ENCODE measurements at places on chromosomes 5 and 9.

GRCh38 chr5:131147258-131147657, 17.8 kb downstream of the HINT1 start:
- DNase-seq, result no peak

- no peak for DNase-seq
Observed at GRCh38 chr5:91816681-91817080, 433.6 kb upstream of the ARRDC3 start.

DNA sequence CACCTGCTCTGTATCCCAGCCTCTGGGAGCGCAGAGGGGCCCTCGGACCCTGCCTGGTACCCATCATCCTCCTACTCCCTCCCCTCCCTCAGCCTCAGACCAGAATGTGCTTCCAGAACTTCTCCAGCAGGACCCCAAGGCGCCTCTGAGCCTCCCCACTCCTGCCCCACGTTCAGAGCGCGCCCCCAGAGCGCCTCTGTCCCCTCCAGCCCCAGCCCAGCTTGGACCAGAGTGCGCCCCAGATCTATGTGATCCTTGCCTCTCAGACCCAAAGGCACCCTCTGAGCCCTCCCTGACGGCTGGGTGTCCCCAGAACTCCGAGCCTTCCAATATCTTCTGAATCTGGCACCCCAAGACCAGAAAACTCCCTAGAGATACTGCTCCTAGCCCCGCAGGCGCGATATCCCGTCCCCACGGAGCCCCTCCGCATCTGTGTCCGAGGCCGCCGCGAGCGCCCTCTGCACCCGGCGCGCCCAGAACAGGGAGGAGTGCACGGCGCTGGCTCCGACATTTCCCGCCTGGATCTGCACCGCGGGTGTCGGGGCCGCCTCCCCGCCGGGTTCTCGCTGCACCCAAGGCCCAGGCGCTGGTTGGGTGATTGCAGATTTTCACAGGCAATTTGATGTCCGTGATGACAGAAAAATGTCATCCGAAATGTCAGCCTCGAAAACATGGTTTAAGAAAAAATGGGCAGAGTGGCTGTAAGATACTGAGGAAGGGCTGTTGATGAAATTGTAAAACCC, 522 bp downstream of the BHMT start:
- DNase-seq, result no peak

DNA sequence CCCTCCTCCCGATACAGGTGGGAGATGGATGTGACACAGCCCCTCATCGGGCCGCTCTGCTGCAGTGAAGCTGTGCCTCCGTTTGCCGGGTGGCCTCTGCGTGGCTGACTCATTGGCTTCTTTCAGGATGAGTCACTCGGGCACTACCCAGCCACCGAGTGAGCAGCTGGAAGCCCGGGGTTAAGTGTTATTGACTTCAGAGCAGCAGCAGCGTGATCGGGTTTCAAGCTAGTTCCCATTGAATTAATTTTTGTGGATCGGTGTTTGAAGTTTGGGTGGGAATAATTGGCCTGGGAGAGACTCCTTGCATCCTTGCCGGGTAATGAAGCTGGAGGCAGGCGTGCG, 266.4 kb upstream of the IRX4 start:
- DNase-seq, result no peak

GRCh38 chr5:9381464-9381863, 164.4 kb downstream of the SEMA5A start:
- DNase-seq, result no peak

DNA sequence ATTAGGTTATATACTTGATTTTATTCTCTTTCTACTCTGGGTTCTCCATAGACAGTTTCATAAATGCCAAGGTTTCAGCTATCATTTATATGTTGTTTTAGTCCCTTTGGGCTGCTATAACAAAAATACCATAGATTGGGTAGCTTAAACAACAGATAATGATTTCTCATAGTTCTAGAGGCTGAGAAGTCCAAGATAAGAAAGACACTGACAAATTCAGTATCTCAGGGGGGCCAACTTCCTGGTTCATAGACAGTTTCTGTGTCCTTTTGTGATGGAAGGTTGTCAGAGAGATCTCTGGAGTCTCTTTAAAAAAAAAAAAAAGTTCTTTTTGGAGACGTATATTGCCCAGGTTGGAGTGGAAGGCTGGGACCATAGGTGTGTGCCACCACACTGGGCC, 113.3 kb downstream of the SCAMP1 start:
- DNase-seq, result no peak

DNA sequence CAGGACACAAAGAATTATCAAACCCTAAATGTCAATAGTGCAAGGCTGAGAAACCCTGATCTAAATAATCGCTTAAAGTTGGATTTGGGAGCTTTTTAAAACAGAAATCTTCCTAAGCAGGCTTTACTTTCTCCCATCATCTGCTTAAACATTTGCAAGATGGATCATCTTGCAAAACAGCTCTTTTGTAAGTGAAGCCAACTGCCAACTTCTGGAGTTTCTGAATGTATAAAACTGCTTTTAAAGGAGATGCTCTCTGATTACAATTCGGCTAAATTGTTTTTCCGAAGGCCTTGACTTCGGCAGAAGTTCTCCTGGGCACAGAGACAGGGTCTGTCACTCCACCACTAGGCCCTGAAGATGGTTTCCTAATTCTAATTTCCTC, 1.3 kb downstream of the PTPN3 start:
- no peak for DNase-seq
